Foreskin melanocyte (primary cell): ENCODE measurements at places on chromosomes 2 and 18.

GRCh38 chr2:168585700-168586099 is 129.6 kb downstream of the CERS6 start:
- DNase-seq, result no peak

- peak; percentile 95 for DNase-seq
Measured at GRCh38 chr2:223896833-223897311, 48.3 kb downstream of the WDFY1 start.

DNA sequence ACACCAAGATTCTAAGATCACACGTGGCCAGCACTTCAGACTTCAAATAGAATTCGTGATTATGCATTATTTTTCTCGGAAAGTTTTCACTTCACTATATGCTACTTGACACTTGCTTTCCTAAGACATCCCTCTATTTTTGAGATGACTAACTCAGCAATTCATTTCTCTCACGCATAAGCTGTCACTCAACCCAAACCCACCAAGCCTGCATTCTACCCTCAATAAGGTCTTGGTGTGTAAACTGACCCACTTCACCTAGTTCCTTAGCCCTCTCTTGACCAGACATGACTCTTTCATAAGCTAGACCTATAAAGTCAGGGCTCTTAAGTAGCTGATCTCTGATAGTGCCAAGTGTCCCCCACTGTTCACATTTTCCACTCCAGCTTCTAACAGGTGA is 11.7 kb downstream of the CKAP2L start:
- no peak for DNase-seq

- DNase-seq, result no peak
Measured at GRCh38 chr2:119053700-119054436, 104.7 kb downstream of the C1QL2 start.

DNA sequence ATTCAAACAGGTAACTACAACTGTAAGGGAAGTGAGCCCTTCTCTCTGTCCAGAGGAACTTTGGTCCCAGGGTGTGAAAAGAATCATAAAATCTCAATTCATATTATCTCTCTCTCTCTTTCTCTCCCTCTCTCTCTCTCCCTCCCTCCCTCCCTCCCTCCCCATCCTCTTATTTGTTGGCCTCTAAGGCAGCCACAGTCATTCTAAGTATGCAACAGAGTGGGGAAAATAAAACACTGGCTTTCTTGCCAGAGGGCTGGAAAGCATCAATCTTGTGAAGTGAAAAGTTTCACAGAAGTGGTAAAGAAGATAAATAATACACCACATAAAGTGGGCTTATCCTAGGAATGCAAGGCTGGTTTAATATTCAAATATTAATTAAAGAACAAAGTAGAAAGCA is 95.6 kb upstream of the KCNH7 start:
- no peak for DNase-seq

DNA sequence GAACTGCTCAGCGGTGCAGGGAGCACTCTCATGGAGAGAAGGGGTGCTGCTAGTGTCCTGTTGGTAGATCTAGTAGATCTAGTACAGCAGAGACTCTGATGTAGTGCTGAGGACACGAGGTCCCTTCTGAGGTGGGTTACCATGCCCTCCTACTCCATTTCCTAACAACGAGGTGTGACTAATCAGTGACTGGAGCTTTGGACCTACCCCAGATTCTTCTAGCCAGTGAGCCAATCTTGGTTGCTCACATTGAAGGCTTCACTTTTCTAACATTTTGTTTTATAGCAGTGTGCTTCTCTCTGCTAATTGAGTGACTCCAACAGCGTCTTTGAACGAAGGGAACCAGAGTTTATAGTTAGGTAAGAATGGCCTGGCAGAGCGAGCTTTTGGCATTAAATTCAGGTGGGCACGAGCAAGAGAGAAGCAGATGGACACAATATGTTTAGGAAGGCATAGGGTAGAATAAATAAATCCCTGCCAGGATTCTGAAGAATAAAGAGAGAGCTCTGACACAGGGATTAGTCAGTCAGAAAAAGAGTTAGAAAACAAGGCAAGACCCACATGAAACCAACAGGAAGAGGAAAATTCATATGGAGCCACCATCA is 306.0 kb upstream of the RAB12 start:
- no peak for DNase-seq

GRCh38 chr2:8437228-8437948 is 244.5 kb upstream of the ID2 start:
- DNase-seq, result peak; percentile 46

DNA sequence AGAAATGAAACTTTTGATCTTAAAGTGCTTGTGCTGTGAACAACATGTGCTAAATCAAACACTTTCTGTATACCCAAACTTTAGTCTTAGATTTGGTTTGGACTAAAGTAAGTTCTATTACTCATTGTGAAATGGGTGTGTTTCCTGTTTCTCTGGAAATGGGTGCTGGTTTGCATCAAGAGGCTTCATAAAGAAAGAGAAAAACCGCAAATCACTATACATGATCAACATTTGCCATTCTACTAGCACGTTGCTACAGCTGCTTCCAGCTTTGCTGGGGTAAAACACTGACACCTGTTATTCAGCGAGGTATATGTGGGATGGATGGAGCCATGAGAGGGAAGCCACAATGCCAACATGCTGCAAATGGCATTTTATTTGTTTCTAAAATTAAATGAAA is 547.0 kb upstream of the ACVR2A start:
- no peak for DNase-seq

DNA sequence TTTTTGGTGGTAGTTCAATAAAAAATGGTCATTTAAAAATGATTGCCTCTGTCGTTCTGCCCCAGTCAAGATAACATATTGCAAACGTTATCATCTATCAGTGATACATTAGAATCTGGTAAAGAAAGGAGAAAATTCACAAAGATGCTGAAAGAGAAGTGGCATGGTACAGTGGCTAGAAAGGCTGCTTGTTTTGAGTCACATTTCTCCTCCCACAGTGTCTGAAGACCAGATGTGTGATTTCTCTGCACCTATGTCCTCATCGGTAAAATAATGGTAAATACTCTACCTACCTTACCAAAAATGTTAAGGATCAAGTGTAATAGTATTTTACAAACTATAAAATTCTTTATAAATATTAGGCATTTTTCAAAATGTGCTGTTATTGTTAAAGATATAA is 76.1 kb upstream of the NOSTRIN start:
- no peak for DNase-seq

DNA sequence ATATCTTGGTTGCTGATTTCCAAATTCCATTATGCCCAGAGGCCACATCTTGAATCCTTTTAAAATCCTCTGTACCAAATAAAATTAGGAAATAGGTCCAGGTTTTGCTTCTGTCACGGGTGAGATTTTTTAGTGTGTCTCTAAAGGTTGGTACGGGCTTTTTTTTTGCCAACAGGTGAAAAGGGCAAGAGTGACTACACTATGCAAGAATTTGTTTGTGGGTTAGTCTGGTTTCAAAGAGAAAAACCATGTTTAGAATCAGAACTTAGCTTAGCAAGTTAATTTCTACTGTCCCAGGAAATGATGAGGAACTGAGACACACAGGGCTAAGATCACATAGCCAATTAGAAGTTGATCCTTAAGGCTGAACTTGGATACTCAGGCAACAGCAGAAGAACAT is 41.7 kb downstream of the POLR1A start:
- no peak for DNase-seq

- peak; percentile 78 for DNase-seq
Measured at GRCh38 chr2:23497063-23497462, 112.1 kb downstream of the KLHL29 start.

DNA sequence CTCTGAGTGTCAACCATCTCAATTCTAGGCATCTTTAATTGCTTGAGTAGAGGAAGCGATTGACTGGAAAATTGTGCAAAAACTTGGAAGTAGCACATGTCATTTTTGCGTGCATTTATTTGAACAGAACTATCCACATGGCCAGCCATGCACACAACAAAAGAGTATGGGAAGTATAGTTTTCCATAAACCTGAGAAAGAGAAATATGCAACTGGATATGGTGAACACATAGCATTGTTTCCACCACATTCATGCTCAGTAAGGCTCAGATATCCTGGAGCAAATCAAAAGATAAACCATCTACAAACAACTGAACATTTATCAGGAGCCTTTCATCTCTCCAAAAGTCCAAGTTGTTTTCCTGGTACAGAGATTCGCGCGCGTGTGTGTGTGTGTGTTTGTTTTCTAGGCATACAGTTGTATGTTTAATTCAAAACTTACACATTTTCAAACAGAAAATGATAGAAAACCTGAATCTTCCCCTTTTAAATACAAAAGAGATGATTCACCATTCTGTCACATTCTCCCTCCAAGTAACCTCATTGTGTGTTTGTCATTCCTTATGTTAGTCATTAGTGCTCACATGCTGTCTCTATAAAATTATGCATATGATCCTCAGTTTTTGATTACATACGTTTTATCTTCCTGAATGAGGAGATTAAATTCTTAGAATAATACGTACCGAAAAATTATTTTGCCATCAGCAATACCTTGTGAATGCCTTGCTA is 780.4 kb upstream of the NRXN1 start:
- DNase-seq, result peak; percentile 17

- no peak for DNase-seq
Measured at GRCh38 chr2:240206630-240207029, 66.2 kb upstream of the OTOS start.

- no peak for DNase-seq
Measured at GRCh38 chr2:217632043-217632442, 370.8 kb downstream of the TNS1 start.

DNA sequence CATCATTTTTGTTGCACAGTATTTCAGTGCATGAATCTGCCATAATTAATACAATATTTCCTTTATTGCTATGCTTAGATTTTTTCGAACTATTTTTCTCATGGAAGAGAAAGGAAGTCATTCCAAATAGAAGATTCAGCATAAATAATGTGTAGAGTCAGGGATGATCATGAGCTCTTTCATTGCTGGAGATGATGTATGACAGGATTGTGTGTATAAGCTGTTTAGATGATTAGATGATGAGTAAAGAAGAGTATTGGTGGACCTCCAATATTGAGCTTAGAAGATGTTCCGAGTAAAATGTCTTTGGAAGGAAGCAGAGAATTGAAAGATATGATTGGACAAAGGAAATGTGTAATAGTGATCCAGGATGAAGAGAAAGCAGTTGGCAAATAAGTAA is 364.5 kb downstream of the PARD3B start:
- DNase-seq, result no peak

GRCh38 chr2:20434588-20435294 is 12.1 kb upstream of the RHOB start:
- no peak for DNase-seq

DNA sequence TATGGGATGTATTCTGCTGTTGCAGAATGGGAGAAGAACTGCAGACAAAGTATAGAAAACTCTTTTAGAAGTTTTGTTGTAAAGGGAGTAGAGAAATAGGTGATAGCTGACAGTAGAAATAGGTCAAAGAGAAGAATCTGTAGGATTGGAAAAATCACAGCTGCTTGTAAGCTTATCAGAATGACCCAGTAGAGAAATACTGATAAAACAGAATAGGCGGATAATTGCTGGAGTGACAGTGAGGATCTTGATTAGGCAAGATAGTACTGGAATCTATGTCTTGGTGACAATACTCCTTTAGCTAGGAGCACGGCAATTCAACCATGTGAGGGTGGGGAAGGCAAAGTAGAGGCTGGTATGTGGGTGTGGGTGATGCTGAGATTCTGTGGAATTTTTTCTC is 4.5 kb upstream of the SMAD4 start:
- no peak for DNase-seq

DNA sequence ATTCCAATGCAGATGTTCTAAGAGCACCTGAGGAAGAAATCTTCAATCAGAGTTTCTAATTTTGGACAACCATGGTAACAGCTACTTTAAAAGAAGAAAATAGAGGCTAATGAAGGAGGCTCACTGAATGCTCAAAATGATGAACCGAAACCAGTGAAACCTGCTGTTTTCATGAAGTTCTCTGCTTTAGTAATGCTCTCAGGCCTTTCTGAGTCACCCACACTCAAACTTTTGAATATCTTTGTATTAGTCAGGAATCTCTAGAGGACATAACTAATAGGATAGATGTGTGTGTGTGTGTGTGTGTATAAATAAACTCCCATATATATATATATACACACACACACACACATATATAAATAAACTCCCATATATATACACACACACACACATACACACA is 76.9 kb upstream of the RIT2 start:
- DNase-seq, result no peak

- peak; percentile 9 for DNase-seq
Measured at GRCh38 chr2:61471905-61472805, 1.3 kb upstream of the USP34 start.
